ENCODE measurements at places on chromosomes 7 and 10.

DNA sequence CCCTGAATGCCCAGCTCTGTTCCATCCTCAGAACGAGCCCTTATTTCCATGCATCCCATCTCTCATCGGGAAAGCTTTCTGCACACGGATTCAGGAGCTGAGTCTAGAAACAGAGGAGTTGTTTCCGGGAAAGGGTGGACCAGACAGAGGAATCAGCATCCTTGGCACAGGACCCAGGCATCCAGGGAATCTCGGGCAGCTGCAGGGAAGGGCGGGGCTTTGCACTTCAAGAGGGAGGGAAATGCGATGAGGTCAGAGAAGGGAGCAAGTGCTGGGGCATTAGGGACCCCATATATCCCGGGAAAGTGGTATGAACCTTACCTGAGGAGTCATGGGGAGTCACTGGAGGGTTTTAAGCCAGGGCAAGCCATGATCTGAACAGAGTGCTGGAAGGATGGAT, 68.5 kb downstream of the NPTX2 start:
- no peak for DNase-seq

GRCh38 chr7:46839651-46840050, 742.3 kb downstream of the TNS3 start:
- DNase-seq = no peak

DNA sequence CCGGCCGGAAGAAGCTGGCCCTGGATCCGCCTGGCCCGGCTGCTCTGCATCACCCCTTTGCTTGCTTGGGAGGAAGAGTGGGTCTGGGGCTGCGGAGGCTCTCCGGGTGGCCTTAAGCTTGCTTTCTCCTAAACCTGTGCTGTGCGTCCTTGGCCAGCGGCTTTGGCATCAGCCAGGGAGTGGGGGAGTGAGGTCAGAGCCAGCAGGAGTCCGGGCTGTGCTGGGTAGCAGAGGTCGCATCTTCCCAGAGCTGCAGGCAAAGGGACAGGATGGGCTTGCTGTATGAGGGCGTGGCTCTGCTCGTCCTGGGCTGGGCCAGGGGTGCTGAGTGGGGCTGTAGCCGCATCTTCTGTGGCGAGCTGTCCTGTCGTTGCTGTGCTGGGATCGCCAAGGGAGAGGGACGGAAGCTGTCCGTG, 21.1 kb downstream of the BNIP3 start:
- DNase-seq = no peak

GRCh38 chr7:107564553-107565298, 955 bp downstream of the DUS4L start:
- no peak for DNase-seq

DNA sequence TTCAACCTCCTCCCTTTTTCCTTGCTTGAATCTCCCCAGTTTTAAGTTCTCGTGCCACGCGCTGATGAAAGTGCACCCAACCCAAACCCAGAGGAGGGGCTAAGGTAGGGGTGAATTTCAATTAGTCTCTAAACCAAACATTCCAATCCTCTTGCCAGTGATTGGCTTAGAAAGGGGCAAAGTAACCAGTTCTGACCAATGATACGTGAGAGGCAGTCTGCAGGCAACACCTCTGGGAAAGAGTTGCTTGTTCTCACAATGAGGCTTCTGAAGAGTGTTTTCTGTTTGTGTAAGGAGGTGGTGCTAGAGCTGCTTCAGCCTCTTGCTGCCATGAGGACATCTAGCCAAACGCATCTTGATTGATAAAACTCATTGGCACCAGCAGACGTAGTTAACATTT, 21.8 kb downstream of the SLC35G1 start:
- no peak for DNase-seq

GRCh38 chr10:97718178-97718577, 4.6 kb downstream of the MARVELD1 start:
- no peak for DNase-seq

DNA sequence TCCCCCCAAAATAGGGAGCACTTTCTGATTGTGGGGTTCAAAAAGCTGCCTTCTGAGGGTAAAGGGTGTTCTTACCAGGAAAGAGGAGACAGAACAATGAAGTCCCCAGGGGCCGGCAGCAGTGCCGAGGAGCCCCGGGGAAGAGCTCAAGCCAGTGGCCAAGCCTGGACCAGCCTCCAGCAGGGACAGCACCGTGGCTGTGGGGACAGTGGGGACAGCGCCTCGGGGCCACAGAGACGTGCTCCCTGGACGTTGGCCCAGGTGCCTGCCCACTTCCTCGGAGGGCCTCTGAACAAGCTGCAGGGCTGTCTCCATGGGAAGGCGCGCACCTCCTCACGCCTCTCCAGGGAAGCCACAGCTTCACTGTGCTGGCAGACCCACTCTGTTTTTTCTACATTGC, 312.6 kb downstream of the PTPRN2 start:
- no peak for DNase-seq

DNA sequence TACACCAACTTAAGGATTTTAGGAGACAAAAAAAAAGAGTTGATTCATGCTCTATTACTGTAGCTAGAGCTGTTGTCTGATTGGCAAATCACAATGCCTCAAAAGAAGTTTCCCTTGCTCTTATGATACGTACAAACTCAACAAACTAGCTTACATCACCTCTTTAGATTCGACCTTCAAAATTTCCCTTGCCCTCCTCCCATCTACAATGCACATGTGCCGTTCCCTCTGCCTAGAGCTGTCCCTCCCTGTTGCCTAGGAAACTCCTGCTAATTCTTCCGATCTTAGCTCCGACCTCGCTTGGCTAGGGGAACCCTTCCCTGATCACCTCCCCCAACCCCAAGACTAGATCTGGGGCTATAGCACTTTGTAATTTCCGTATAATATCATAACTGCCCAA, 55.4 kb downstream of the MAP3K8 start:
- DNase-seq = no peak

DNA sequence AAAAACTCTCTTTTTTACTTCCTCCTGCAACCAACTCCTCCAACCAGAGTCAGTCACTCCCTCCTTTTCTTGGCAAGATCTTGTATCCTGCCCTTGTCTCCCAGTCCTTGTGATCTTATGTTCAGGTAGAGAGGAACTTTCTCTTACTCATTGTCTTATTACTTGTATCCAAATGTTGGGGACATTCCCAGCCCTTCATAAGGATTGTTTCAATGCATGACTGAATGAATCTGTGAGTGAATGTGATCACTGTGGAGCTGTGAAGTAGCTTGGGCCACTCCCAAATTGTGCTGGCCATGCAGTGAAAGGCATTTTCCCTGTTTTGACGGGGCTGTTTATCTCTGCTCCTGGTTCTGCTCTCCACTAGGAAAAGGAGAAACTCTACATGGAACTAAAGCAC, 93.7 kb downstream of the CFAP58 start:
- no peak for DNase-seq

GRCh38 chr7:95430864-95431263, 4.0 kb downstream of the PON2 start:
- no peak for DNase-seq

DNA sequence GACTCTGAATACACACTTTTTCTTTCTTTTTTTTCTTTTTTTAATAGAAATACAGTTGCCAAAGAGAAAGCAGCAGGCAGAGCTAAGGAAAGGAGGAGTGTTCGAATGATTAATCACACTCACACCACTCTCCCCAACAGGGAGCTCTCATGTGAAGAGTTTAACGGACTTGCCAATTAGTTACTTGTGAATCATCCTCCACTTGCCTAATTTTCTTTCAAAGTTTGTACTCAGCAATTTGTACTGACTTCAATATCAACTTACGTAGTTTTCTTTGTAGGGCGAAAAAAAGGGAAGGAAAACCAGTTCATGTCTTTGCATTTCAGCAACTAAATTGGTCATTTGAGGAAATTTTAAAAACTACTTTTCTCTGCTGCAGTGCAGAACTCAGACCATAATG, 109.2 kb downstream of the PIP4K2A start:
- peak; percentile 41 for DNase-seq

- DNase-seq = no peak
These were observed 8.3 kb downstream of the MDFIC start for GRCh38 chr7:114930107-114930661.

- no peak for DNase-seq
These were observed 18.8 kb upstream of the ZNF467 start for GRCh38 chr7:149792220-149792595.

- no peak for DNase-seq
These were observed 32.5 kb upstream of the TRUB1 start for GRCh38 chr10:114905450-114905849.

DNA sequence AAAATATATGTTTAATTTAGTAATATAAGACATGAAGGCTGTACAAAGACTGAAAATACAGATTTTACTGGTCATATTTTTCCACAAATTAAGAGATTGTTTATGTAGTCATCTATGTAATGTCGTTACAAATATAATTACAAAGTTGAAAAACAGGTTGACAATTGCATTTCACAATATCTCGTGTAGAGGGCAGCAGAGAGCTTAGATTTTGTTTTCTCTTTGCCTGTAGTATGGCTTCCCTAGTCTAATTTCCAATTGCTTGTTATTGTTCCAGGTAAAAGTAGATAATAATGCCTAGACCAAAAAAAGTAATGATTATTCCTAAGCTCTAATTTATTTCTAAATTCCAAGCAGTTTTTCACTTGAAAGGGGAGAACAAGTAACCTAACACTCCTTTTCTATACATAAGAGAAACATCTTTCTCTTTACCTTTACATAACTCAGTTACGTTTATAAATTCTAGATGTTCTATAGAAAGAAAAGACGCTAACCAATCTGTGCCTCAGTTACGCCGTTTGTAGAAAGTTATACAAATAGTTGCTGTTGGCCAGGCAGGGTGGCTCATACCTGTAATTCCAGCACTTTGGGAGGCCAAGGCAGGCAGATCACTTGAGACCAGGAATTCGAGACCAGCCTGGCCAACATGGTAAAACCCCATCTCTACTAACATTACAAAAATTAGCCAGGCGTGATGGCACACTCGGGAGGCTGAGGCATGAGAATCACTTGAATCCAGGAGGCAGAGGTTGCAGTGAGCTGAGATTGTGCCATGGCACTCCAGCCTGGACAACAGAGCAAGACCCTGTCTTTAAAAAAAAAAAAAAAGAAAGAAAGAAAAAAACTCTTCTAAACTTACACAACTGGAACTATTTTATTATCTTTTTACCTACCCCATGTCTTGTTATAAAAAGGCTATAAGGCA, 30.0 kb downstream of the NET1 start:
- peak; percentile 32 for DNase-seq

GRCh38 chr10:103066141-103067098, 126.7 kb downstream of the NT5C2 start:
- DNase-seq = no peak

DNA sequence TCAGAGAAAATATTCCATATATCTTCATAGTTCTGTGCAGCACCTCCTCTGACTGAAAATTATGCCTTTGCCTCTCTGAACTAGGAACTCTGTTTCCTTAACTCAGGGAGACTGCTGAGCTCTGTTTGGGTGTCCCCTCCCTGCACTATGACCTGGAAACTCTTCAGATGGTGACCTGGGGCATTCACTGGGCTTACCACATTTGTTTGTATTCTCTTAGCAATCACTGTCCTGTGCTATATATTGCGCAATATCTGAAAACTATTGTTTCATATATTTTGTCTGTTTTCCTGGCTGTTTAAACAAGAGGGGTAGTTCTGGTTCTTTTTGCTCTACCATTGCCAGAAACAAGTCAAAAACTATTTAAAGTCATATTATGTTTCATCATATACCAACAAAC, 181.8 kb upstream of the KIAA1217 start:
- no peak for DNase-seq

DNA sequence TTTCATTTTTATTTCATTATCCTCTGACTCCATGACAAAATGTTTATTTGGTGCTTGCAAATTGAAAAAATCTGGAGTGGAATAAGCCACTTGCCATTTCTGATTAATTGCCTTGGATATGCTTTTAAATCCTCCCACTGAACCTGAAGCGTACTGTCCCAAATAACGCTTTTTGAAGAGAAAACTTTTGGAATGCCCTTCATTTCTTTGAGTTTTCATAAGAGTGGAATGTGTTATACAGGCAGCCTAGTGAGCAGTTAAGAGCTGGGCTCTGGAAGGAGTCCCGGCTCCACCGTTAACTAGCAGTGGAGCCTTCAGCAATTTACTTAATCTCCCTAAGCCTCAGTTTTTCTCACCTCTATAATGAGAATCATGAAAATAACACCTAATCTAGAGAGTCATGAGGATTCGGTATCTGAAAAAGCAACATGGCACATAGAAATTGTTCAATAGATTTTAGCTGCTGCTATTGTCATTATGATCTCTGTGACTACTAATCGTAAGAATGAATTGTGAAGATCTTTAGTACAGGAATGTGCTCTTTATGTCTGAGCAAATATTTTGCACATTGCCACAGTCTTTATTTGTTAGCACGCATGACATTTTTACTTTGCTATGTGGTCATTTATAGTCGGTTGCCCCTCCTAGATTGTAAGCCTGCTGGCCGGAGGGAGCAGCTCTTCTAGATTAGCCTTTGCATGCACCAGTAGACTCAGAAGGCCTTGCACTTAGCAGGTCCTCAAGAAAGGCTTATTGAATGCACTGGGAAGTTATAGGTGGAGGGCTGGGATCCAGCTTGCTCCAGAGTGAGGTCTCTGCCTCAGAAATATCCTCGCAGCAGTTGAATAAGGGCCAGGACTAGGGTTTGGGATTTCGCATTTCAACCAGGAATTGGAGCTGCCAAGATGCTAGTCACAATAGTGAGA, 59.4 kb downstream of the PLCE1 start:
- DNase-seq = no peak

- DNase-seq = no peak
These were observed 58.0 kb downstream of the RAMP3 start for GRCh38 chr7:45215601-45216062.

GRCh38 chr7:73823257-73823656, 7.5 kb upstream of the CLDN4 start:
- peak; percentile 2 for DNase-seq

DNA sequence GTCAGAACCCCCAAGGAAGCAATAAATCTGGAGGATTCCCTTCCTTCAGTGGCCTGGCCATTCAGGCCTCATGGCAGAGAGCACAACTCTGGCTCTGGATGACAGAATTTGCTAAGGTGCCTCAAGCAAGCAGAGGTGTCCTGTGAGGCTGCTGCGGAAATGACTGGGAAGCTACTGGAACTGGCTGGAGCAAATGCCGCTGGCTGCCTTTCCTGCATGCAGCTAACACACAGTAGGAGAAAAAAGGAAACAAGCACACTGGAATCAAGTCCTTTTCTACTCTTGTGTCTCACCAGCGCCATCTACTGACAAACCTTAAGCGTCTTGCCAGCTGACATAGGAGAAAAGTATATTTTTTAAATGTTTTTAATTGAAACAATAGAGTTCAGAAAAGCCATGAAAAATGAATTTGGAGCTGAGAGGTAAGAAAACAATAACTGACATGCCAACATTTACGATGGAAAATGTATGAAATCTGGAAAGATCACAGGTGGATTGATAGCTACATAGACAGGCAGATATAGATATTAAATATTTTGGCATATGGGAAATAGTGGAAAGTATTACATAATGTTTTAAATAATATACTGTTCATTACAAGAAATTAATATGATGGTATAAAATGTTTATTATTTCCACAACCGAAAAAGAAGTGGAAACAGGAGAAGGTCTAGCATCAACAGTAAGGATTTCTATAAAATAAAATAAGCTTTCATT, 951.6 kb downstream of the ANKRD7 start:
- DNase-seq = peak; percentile 15

- peak; percentile 20 for DNase-seq
These were observed 128.0 kb downstream of the MBL2 start for GRCh38 chr10:52644373-52645186.

- no peak for DNase-seq
These were observed 252.6 kb downstream of the DOCK4 start for GRCh38 chr7:111953611-111954010.
